H54 (cell line): ENCODE measurements at places on chromosomes 5 and 9.
A peak's percentile ranks its signal among the peaks of the same experiment; 100 is the strongest.

GRCh38 chr5:39024884-39025283 is 49.3 kb downstream of the RICTOR start:
- no peak for DNase-seq

GRCh38 chr9:103757062-103757461 is 337.0 kb upstream of the SMC2 start:
- no peak for DNase-seq

DNA sequence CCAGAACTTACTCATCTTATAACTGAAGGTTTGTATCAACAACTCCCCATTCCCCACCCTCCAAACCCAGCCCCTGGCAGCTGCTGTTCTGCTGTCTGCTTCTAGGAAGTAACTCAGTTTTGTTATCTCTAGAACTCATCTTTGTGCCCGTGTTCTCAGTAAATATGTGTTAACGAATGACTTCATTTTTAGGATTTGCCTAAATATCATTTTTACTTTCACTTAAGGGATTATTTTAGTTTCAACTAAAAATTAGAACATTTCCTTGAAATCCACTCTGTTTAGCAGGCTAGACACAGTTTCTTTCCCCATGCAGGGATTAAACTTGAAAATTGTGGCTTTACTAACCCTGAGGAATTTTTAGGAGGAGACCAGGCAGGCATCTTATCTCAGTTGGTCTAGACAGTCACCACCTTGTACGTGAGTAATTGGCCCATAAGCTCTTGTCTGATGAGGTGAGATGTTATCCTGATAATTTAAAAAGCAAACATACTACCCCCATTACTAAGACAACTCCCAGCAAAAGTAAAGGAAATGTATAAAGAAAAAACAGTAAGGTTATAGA is 68.2 kb upstream of the TNFAIP8 start:
- DNase-seq: no peak

DNA sequence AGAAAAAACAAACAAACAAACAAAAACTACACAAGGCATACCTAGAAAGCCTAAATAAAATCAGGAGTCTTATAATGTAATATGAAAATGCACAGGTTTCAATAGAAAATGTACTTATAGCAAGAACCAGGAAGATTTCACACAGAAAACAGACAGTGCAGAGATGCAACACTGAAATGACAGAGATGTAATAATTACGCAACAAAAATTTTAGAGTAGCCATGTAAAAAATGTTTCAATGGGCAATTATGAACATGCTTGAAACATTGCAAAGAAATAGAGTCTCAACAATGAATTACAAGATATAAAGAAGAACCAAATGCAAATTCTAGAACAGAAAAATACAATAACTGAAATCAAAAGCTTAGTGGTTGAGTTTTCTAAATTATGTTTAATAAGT is 405.9 kb downstream of the PLK2 start:
- no peak for DNase-seq

DNA sequence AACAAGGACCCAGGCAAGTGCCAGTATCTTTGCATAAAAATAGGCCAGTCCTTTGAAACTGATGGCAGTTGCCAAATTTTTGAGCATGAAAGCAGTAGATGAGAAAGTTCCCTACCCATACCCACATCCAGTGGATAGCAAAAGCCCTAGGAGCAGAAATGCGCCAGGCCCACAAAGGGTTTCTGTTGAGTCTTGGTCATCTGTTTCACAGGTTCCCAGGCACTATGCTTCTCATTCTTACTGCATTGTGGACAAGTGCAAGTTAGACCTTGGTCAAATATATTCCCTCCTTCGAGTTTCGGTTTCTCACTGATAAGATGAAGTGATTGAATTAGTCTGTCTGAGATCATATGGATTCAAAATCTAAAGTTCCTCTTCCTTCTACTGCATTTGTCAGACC is 152.3 kb downstream of the NR3C1 start:
- no peak for DNase-seq

DNA sequence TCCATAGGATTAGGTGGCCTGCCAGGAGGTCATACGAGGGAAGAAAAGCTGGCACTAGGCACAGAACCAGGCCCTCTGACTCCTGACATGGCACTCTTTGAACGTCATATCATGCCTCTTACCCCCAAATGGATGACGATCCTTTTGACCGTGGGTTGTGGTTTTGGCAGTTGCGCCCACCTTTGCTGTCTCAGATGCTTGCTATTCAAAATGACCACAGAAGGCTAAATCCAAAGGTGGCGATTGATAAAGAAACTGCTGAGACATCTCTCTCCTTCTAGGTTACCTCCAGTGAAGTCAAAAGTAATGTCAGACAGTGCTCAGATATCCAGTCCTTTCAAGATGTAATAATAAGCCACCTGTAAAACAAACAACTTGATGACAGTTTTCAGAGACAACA is 385.0 kb downstream of the EFNA5 start:
- DNase-seq: no peak

DNA sequence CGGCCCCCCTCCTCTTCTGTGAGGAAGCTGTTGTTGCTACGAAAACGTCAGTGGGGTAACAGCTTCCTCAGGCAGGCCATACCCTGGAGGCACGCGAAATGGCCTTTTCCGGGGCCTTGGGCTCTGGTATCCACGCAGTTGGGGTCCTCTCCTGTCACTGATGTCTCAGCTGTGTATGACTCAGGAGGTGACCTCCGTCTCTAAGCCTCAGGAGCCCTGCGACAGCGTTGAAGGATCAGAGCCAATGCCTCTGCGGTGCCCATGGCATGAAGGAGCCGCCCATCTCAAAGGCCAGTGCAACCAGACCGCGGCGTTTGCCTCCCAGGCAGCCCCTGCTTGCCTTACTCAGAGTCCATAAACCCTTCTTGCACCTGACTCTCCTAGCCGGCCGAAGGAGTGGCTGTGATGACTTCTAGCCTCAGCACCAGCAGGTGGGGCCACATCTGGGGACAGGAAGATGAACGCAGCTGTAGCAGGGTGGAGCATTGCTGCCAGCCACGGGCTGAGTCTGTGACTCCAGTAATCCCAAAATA is 1.0 kb upstream of the MXD3 start:
- peak; percentile 34 for DNase-seq

DNA sequence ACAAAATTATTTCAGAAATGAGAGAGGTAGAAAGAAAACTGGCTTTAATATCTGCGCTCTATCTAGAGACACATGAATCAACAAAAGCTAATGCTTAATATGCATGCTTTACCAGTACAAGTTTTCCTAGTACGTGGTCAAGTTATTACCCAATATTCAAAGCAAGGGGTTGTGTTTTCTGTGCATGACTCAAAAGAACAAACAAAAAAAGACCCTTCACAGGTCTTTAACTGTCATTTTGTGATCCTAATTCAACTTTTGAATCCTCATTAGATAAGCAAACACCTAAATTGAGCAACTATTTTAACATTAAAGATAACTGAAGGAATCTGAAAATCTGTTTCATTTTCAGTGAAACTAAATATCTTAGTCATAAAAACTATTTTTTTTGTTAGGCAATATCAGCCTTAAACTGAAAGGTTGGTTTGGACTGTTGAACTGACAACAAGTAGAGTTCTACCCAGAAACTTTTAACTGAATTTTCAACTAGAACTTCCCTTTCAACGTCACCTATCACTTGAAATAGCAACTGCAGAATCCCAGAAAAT is 12.5 kb downstream of the ST8SIA4 start:
- DNase-seq: no peak

DNA sequence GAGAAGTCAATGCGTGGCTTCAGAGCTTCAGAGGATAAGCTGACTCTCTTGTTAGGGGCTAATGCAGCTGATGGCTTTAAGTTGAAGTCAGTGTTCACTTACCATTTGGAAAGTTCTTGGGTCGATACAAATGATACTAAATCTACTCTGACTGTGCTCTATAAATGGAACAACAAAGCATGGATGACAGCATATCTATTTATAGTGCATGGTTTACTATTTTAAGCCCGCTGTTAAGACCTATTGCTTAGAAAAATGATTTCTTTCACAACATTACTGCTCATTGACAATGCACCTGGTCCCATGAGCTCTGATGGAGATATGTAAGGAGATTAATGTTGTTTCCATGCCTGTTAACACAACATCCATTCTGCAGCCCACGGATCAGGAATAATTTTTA is 435.7 kb downstream of the MAT2B start:
- DNase-seq: no peak

- no peak for DNase-seq
Observed at GRCh38 chr5:119072496-119072895, 1.6 kb downstream of the DMXL1 start.

DNA sequence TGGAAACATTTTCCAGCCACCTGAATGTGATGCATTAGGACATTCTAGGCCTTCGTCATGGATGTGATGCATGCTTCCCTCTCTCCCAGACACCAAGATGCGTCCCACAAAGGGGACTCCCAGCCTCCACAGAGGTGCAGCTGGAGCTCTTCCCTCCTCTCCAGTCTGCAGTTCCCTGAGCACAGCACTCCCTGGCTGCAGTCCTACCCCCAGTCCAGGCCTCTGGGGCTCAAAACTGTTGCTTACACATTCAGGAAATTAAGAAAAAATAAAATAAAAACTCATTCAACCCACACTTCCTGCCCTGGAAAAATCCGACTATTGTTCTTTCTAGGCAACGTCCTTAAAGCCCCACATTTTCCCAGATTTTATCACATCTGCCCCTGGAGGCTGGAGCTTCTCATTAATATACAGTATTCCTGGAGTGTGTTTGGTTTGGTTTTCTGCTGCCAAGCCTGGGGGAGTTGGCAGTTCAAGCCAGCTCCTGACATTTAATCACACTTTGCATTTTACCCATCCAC is 78.4 kb upstream of the ICE1 start:
- DNase-seq: no peak

DNA sequence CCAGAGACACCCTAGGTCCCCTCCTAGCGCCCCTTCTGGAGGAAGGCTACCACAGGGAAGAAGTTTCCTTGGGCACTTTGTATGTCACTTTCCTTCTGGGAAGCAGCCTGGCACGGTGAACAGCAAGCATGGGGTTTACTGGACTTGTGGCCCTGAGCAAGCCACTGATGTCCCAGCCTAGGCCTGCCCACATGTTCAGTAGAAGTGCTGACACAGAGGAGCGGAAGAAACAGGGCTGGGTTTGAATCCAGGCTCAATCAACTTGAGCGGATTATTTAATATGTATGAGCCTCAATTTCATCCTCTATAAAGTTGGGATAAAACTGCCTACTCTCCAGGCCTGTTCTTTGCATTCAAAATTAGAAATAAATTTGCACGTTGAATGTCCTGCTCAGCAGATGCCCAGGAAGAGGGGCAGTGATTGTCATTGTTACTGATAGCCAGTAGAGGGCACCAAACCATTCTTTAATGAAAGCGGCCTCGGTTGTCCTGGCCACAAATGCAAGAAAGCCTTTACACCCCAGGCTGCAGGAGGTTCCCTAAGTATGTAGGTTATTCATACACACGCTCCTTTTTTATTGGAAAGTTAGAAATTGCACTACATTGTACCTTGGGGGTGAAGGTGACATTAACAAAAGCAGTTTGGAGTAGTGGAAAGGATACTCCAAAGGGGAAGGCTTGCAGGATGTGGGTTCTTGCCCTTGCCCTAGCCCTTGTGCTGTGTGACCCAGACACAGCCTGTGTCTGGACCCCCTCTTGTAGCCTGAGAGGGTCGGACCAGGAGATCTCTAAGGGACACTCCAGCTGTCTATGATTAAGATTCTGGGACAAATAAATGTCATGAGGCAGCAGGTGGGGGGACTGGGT is 13.4 kb upstream of the XPA start:
- peak; percentile 87 for DNase-seq

DNA sequence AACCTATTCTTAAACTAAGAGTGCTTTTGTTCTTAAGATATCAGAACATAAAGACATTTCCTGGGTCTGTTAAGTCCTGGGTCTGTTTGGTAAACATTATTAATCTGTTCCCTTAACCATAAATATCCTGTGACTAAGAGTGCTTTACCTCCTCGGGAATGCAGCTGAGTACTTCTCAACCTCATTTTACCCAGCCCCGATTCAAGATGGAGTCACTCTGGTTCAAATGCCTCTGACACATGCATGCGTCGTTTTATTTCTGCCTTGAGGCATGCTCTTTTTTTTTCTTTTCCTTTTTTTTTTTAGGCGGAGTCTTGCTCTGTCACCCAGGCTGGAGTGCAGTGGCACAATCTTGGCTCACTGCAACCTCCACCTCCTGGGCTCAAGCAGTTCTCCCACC is 39.8 kb upstream of the FBXL17 start:
- no peak for DNase-seq

GRCh38 chr5:159917994-159918393 is 1.7 kb downstream of the ADRA1B start:
- DNase-seq: no peak

- DNase-seq: no peak
Observed at GRCh38 chr5:60256546-60256945, 363.0 kb upstream of the PDE4D start.

DNA sequence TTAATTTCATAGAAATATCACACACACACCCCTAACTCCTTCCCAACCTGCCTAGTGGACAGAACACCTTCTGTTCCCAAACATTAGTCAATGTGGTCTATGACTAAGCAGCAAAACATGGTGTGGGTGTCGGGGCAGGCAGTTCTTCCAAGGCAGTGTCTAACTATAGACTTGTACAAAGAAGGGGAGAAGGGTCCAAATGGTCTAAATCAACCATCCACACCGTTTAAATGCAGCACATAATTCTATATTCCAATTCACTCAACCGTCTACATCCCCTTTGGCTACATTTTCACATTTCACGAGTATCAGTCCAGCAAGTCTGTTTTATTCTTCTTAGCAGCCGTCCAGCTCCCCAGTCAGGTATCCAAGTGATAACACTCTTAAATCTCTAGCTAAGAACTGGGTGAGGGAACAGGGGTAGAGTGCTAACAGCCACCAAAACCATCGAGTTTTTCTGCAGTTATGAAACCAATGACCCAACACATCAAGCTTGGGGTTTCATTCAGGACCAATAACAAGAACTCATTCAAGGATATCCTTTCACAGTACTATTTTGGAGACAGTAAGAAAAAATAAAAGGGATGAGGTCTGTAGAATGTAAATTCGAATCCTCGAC is 3.3 kb downstream of the ZNF608 start:
- DNase-seq: peak; percentile 52

GRCh38 chr9:136806631-136807201 is 1.0 kb upstream of the RABL6 start:
- no peak for DNase-seq

DNA sequence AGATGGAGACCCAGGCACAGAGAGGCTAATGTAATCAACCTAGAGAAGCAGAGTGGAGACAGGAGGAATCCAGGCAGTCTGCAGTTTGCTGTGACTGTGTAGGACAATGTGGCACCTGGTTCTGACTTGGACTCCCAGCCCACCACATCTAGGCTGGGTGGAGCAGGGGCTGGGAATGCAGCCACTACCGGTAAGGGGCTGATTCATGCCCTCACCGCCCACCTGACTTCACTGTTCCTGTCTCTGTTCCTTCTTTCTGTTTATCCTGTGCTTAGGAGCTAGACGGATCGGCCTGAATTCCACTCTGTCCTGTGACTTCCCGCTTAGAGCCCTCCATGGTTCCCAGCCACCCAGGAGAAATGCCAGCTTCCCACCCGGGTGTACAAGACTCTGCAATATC is 2.6 kb downstream of the PDLIM4 start:
- DNase-seq: no peak

- DNase-seq: no peak
Observed at GRCh38 chr9:93017621-93018020, 40.9 kb upstream of the SUSD3 start.
